ENCODE measurements at places on chromosomes 3 and 15.

DNA sequence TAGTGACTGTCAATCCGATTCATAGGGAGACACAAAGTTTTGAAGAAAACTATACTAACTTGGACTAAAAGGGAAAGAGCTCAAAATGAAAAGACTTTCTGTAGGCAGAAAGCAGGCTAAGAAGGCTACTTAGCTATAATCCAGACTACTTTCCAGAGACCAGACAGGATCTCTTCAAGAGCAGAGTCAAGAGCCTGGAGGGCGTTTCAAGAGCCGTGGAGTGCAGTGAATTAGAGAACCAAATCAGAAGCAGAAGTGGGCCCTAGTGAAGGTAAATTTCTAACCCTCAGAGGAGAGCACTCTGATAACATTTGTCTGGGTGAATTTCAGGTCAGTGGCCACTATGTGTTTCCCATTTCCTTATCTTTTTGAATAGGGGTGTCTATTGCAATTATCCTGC is 76.4 kb downstream of the CGGBP1 start:
- DNase-seq = no peak

DNA sequence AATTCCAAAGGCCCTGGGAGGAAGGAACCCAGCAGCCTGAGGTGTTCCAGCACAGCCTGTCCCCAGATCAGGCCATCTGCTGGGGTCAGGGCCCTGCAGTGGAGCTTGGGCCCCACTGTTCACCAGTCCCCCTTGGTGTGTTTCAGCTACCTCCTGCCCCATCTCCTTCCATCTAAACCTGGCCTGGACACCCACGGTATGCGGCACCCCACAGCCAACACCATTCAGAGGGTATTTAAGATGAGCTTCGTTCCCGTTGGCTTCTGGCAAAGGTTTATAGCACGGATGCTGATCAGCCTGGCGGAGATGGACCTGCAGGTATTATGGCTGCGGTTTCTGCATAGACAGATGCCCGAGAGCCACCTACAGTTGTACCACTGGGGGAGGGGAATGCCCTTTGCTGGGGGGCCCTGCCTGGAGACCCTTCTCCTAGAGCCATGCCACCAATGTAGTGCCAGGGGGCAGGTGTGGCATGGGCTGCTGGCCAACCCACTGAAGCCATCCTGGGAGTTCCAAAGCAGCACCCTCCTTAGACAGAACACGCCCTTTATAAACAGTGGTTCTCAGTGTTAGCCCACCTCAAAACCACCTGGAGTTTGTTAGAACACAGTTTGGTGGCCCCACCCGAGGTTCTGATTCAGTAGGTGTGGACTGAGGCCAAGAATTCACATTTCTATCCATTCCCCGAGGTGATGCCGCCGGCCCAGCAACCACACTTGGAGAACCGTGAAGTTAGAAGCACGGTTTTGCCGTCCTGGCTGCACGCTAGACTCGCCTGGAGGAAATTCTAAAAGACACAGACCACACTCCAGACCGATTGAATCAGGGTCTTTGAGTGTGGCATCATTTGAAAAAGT is 126.9 kb downstream of the LRRK1 start:
- no peak for DNase-seq

DNA sequence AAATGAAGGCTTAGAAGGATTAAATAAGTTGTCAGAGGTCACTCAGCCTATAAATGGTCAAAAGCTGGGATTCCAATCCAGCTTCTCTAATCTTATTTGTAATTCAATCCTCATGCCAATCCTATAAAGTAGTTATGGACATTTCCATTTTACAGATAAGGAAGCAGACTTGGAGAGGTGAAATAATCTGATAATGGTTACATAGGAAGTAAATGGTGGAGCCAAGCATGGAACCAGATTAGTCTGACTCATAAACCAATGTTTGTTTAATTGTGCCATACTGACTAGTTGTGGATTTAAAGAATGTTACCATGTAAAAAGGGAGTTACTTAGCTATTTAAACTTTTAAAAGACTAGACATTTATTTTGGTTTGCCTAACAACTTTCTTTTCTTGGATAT is 59.7 kb downstream of the KCNAB1 start:
- DNase-seq = no peak

- no peak for DNase-seq
Observed at GRCh38 chr3:60095516-60095915, 1045.7 kb upstream of the CFAP20DC start.

DNA sequence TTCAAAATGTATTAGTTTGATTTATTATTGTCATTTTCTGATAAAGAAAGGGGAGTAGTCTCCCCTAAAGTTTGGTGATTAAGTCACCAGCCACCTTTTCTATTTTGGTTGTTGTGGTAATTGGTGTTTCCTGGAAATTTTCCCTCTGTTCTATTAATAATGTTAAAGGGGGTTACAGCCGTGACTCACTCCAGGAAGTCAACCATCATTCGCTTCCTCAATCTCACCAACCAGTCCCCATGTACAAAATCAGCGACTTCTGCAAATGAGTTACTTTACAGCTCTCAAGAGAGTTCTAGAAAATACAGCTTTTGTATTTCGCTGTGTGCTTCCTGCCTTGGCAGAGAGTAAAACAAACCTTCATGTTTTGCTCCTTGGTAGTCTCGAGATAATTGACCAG is 285.1 kb downstream of the LPP start:
- peak; percentile 77 for DNase-seq

- no peak for DNase-seq
Observed at GRCh38 chr3:124053871-124054270, 61.9 kb upstream of the ROPN1 start.

DNA sequence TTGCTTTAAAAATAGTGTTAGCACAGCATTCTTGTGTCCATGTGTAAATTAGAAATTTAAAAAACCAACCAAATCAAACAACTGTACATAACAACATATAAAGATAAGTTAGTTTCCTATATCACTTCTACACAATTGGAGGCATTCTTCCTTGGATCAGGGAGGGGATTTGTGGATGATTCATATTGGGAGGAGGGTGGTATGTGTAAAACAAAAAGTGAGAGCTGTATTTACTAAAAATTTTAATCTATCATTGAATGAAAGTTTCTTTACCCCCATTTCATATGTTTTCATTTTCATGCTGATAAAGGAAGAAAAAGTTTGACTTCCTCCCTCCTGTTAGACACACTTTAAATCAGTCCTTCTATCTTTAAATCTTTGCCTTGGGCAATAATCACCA is 325.0 kb downstream of the SATB1 start:
- DNase-seq = no peak

- no peak for DNase-seq
Observed at GRCh38 chr15:66768987-66769386, 67.0 kb downstream of the SMAD6 start.

GRCh38 chr3:64756398-64756986 is 68.7 kb upstream of the ADAMTS9 start:
- no peak for DNase-seq

DNA sequence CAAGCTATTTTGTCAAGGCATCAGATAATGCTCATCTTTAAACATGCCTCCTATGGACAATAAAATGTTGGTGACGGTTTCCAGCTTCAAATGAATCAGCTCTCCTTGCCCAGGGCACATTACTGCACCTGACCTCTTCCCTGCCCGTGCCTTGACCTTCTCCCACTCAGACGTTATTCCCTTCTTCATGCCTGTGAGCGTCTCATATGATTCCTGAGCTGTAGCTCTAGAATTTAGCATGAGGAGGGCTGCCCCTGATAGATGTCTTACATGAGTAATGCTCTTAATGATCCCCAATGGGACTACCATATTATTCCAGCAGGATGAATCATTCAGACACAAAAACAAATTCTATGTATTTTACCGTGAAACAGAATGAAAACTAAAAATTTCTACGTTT is 762.7 kb downstream of the ROBO1 start:
- no peak for DNase-seq

GRCh38 chr3:64358853-64359252 is 133.6 kb upstream of the PRICKLE2 start:
- DNase-seq = no peak

DNA sequence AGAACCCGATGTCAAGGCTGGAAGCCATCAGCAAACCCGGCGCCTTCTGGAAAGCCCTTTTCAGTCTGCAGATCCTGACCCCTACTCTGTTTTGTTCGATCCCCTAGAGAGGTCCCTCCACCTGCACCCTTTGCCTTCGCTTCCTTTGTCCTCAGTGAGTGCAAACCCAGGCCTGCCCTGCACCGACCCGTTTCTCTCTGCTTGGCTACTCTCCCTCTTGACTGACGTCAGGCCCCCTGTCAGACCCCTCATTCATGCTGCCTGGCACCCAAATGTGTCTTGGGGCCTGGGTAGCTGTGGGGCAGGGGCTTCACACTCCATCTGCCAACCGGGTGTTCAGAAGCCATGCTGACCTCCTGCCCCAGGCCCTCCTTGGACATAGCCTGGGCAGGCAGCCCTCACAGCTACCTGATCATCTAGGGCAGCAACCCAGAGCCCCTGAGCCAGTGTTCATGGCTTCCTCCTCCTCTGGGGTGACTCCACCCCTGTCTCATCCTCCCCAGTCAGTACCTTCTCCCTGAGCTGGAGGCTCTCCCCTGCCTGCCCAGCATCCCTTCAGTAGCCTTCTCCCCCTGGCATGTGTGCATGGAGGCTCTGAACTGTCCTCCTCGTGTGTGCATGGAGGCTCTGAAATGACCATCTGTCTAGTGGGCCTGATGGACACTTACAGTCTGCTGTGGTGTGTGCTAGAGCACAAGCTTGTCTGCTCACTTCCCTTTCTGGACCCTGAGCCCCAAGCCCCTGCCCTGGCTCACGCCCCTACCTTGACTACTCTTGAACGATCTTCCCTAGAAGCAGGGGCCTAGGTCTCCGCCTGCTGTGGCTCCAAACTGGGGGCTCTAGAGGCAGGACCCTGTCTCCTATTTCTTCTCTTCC is 69.4 kb downstream of the EXOG start:
- DNase-seq = no peak

- no peak for DNase-seq
Observed at GRCh38 chr15:50377867-50378751, 23.1 kb upstream of the GABPB1 start.

DNA sequence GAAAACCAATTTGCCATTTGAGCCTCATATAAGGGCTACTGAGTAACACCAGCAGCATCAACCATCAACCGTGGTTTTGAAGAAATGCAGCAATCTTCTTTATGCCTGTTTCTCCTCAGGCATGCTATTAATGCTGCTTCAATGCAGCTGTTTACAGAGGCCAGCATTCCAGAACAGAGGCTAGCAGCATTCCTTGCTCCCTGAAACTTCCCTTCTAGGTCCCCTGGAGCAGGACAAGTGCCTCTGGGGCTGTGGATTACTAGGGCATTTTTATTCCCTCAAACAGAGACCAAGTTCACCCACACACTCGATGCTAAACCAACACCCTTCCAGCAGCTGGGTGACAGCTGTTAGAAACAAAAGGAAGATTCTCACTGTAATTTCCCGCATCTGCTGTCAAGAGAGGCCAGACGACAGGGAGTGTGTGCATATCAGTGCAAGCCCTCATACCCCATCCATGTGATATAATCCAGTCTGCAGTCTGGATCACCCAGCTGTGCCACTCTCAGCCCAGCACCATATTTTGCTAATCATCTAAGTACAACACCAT is 57.5 kb downstream of the HOMER2 start:
- DNase-seq = no peak

GRCh38 chr3:32603064-32603463 is 32.4 kb upstream of the DYNC1LI1 start:
- DNase-seq = no peak

- no peak for DNase-seq
Observed at GRCh38 chr3:48157202-48157840, 30.9 kb downstream of the CDC25A start.

- peak; percentile 57 for DNase-seq
Observed at GRCh38 chr15:76312540-76313174, 1.4 kb upstream of the ETFA start.

- DNase-seq = no peak
Observed at GRCh38 chr3:156685752-156686151, 11.4 kb downstream of the TIPARP start.

GRCh38 chr3:105967117-105967516 is 98.3 kb upstream of the CBLB start:
- no peak for DNase-seq

DNA sequence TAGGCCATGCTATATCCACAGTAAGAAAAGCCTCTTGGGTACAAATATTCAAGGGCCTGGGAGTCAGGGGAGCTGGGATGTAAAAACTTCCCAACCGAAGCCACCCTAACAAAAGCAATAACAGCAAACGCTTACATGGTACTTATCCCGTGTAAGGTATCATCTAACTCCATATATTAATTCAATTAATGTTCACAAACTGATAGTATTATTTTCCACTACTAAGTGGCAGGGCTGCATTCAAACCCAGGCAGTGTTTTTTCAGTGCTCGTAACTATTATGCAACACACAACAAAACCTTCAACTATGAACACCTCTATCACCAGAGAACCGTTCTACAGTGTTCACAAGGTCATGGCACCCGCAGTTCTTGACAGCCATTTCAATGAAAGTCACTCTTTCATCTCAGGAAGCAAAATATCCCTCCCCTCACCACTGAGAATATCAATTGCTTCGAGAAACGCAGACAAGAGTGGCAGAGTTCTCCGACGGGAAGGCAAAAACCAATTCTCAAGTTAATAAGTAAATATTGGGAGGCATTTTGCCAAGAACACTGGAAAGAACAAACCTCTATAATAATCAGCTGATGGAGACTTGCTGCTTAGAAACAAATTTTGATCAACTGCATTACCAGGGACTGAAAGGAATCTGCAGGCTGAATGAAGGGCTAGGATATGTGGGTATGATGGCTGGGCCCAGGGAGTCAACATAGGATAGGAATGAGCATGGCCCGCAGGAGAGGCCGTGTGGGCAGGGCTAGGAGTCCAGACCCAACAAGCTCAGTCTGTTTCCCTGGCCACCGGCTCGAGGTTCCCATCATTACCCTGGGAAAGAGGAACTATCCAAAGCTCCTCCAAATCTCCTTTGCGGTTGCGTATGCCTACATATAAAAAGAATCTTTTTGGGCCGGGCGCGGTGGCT is 72.3 kb downstream of the XXYLT1 start:
- no peak for DNase-seq

GRCh38 chr3:48464713-48465221 is 18.2 kb downstream of the ATRIP start:
- DNase-seq = no peak

- no peak for DNase-seq
Observed at GRCh38 chr3:155912579-155913190, 42.2 kb downstream of the GMPS start.

DNA sequence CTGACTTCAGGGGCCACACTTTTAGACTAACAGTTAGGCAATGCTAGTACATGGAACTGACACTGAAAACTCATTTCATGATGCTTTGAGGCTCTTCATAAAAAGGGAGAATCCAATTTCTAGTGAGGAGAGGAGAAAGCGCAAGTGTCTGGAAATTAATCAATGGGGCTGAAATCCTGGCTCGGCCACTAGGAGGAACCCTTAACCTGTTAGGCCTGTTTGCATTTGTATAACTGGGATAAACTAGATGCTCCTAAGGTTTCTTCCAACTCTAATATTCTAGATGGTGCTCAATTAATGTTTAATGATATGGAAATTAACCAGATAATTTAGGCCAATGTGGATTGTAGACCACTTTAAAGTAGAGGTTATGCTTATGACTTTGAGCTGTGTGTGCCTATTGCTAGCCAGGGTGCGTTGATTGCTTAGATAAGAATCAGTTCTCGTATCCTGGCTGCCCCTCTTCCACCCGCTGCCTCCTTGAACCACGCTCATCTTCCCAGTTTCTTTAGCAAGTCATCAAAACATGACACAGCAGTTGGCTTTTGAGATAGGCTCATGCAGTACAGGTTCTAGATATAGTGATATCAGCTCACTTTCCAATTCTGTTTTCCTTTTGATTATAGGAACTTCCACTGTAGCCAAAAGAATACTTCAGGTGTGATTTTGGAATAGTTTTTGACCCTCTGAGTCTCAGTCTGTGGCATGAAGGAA is 16.8 kb upstream of the CRBN start:
- no peak for DNase-seq

- no peak for DNase-seq
Observed at GRCh38 chr3:99049164-99049563, 147.7 kb upstream of the DCBLD2 start.

All from dermis microvascular lymphatic vessel endothelial cell (primary cell).